ENCODE measurements at places on chromosomes 3 and 15.

- DNase-seq, result peak; percentile 25
Measured at GRCh38 chr3:183554377-183554776, 1.1 kb downstream of the KLHL6 start.

DNA sequence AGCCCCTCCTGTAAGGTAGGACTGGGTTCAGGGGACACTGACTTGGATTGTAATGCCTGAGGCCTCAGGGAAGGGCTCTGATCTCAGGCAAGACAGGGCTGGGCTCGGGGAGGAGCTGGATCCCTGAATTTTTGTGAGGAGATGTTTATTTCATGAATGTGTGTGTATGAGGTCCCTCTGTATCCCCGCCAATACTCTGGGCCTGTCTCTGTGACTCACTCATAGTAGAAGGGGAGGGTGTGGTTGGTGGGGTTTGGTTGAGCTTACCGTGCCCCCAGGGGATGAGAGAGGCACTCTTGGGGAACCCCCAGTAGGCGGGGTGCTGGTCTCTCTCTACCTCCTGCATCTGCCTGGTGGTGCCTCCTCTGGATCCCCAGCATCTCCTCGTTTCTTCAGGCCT is 28.1 kb downstream of the RPSA start:
- no peak for DNase-seq

- DNase-seq, result no peak
Measured at GRCh38 chr3:14415501-14415900, 13.1 kb downstream of the SLC6A6 start.

- no peak for DNase-seq
Measured at GRCh38 chr3:195401943-195402342, 40.9 kb downstream of the ACAP2 start.

- peak; percentile 36 for DNase-seq
Measured at GRCh38 chr15:50358845-50359244, 3.8 kb upstream of the GABPB1 start.

DNA sequence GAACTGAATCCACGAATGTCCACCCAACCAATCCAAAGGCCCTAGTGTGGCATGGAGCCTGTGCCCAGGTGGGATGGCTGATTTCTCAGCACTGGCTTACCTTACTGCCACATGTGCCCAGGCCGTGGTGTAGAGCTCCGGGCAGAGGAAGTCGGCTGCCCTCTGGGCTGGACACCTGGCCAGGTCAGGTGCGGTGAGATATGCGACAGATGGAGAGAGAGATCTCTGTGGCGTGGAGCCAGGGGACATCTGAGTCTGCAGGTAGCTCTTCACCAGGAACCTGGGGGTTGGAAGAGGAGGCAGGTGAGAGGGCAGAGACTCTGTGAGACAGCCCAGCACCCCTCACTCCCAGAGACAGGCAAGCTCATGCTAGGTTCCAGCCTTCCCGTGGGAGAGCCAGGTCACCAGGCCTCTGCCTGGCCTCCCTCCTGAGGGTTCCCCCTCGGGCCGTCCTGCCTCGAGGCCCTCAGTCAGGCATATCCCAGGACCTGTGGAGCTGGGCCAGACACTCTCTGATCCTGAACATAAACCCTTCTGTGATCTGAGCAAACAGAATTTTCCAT is 12.6 kb downstream of the ACOX2 start:
- DNase-seq, result no peak

GRCh38 chr3:18559331-18559842 is 134.2 kb upstream of the SATB1 start:
- DNase-seq, result peak; percentile 43

GRCh38 chr3:169323578-169324451 is 339.7 kb downstream of the MECOM start:
- no peak for DNase-seq

- DNase-seq, result no peak
Measured at GRCh38 chr3:82376883-82377282, 615.4 kb upstream of the GBE1 start.

DNA sequence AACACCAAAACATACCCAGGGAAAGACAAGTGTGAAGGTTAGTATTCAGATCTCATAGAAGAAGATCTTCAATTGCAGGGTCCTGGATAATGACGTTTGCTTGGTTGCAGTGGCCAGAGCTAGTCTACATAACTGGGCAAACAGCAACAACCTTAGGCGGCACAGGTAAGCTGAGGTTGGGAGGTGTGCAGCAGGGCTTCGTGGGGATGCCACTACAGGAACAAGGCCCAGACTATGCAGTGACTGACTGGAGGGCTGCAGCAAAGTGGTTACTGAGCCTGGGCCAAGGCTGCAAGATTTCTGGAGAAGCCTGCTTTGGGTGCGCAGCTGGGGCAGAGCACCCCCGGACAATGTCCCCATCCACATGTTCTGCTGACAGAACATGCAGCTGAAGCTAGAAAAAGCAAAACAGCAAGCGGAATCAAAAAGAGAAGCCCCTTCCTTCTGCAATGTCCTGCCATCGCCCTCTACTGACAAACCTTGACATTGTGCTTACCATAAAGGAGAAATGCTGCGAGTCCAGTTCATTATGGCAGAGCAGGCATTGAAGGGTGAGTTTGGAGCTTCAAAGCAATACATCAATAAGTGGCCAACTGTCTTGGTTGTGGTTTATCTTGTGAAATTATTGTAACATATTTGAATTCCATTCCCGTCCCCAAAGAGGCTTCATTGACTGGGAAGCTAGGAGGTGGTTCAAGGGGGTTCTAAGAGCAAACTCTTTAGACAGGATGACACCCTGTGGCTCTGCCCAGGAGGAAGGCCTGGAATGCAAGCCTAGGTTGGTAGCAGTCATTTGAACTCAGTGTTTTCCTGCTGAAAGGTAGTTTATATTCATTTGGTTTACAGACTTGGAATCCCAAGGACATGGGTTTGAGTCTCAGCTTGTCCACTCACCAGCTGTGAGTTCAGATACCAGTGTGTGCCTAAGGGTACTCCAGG is 217.0 kb downstream of the PDCD6IP start:
- peak; percentile 10 for DNase-seq

- no peak for DNase-seq
Measured at GRCh38 chr15:46059921-46060594, 425.2 kb downstream of the SQOR start.

DNA sequence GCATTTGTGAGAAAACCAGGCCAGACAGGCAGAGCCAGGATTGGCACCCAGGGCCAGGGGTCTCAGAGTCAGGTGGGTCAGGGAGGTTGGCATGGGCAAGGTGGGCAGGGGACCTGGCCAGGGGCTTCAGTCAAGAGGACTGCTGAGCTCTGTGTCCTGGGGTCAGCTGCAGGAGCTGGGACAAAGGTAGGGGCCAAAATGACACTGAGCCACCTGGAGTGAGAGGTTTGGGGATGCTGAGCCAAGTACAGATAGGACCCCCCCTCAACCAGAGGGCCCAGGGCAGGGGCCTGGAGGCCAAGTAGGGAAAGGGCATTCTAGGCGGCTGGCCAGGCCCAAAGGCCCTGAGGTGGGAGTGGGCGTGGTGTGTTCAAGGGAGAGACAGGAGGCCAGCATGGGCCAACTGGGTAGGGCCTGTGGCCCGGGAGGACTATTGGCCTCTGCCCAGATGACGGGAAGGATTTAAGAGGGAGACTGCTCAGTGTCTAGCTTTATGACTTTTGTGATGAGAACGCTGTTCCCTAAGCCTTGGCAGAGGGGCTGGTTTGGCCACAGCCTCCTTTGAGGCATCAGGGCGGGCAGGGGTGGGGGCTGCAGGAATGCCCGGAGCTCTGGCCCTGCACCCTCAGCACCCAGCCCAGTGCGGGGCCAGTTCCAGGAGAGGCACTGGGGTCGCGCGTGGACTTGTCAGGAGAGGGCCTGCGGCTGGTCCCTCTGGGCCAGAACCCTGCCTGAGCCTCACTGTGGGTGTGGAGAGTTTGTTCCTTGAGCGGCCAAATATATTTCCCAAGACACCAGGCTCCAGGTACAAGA is 3.1 kb downstream of the CFAP100 start:
- no peak for DNase-seq

GRCh38 chr3:197376735-197377555 is 78.5 kb upstream of the DLG1 start:
- no peak for DNase-seq

DNA sequence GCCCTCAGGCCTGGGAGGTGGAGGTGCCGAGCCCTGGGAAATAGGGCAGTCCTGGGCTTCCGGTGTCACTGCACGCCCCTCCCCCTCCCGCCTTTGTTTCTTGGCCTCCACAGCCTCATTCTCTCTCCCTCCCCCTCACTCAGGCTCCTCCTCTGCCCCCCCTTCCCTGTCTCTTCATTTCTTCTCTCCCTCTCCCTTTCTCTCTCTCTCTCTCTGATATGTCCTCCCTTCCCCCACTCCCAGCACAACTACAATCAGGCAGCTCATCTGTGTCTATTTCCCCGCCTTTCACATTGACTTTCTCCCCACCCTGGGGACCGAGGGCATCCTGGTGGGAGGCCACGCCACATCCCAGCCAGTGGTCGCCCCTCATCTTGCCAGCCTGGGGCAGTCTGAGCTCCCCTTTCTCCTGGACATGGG is 40.2 kb downstream of the IDH2 start:
- DNase-seq, result peak; percentile 29

- DNase-seq, result no peak
Measured at GRCh38 chr3:172102883-172103310, 63.5 kb downstream of the FNDC3B start.

Data from HL-60 (cell line).